ENCODE measurements at places on chromosomes 6 and 20.

DNA sequence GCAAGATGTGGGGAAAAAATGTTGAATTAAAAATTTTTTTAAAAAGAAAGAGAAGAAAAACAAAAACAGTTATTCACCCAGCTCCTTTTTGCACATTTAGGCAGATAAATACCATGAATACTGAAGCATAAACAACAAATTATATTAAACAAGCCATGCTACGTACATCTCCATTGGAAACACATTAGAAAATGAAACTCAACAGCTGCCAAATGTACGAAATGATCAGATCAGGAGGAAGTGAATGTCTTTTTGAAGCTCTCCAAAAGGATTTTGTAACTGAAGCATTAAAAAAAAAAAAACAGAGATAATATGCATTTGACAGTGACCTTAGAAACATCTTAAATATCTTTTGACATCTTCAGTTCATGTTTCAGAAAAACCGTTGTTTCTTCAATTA, 56.7 kb downstream of the CD83 start:
- DNase-seq: no peak

- no peak for DNase-seq
These were observed 13.3 kb downstream of the ELOVL5 start for GRCh38 chr6:53335224-53335994.

DNA sequence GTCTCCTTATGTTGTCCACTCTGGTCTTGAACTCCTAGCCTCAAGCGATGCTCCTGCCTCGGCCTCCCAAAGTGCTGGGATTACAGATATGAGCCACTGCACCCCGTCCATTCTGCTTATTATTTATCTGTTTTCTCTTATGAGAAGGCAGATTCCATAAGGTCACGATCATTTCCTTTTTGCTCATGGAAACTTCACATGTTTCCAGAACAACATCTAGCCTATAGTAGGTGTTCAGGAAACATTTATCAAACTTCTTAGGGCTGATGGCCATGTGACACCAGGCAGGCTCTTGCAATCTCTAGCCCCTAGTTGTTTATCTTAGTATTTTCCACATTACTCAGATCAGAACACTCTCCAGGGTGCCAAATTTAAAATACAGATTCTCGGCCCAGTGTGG, 61.2 kb downstream of the ZFP64 start:
- no peak for DNase-seq

- DNase-seq: no peak
These were observed 8.1 kb upstream of the SALL4 start for GRCh38 chr20:51810155-51811041.

GRCh38 chr20:4962241-4962855, 39.0 kb downstream of the SLC23A2 start:
- DNase-seq: no peak

DNA sequence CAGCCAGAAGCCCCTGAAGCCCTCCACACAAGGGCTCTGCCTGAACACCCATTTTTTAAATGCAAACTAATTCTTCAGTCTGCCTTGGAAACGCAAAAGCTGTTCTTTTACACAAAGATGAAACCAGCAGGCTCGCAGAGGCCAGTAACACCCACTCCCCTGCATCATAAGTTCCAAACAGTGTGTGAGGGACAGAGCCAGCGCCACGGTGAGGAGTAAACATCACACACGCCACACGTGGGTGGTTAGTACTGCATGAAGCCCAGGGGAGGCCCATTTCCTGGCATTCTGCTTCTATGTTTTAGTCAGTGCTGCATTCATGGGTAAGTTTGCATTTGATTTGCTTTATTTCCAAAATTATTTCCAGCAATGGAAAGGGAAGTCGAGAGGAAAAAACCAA, 217.7 kb upstream of the RIN2 start:
- DNase-seq: no peak

- DNase-seq: no peak
These were observed 46.7 kb downstream of the TBC1D7 start for GRCh38 chr6:13281686-13282085.

DNA sequence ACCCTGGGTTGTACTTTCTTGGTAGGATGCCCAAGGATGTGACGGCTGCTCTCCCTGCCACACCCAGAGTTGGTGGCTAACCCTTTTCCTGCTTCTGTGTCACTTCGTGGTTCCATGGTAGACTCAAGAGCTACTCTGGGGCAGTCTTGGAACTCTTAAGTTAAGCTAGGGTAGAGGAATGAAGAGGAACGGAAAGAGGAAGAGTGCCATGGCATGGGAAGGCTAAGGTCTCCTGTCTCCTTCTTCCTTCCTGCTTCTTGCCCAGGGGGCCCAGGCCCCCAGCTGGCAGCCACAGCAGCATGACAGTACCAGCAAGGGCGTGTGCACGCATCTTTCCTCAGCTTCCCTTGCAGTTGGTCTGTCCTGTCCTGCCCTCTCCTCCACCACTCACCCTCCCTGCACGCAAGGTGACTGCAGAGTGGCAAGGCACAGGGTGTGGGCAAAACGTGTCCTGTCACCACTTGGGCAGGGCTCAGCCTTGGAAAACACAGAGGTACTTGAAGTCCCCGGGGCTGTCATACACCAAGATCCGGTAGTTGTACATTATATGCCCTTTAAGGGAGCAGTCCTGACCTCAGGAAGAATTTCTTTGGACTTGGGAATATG, 39.8 kb upstream of the TGM3 start:
- no peak for DNase-seq

DNA sequence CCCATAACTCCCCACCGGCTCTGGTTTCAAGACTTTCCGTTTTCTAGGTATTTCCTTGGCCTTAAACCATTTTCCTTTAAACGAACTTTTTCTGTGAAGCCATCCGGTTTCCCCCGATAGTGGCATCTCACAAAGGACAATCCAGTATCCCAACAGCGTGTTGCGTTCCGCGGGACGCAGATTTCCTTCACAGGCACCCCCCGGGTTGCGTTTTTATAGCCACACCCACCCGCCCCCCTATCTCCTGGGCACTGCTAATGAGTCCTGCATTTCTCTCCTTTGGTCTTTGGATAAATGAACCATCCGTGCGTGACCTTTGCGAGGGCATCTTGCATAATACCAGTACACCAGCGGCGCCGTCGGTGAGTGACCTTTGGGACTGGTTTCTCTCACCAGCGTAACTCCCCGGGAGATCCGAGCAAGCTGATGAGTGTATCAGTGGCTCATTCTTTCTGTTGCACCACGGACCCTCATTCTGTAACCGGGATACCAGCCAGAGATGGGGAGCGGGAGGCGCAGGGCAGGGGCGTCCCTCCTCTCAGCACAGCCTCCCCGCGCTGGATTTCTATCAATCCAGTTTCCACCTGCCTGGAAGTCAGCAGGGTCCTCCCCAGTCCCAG, 586 bp upstream of the NQO2 start:
- DNase-seq: peak; percentile 90

GRCh38 chr20:32343439-32343838, 14.7 kb upstream of the ASXL1 start:
- DNase-seq: no peak

DNA sequence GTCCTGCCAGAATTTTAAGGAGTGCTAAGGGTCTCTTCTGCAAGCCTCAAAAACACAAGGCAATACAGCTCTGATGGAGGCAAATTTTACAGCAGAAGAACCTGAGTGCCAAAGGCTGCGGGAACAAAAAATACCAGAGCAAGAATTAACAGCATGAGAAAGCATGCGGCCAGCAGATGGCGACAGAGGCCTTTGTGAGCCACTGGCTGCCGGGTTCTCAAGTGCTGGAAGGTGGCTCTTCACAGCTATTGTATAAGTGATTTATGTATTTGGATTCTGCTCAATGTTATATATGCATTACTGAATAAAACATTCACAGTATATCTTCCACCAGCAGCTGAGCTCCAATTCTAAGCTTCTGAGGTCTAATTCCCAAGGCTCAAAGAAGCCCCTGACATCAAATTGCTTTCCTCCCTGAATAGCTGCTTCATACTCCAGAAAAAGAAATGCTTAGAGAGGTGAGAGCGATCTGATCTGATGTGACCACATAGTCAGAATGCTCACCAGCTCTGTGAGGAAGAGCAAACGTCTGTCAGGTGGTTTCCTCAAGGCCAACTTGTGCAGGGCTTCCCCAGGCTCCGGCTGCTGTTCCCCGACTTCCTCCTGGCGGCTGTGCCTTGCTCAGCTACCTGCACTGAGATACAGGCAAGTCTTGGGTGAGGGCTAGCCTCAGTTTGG, 58.6 kb downstream of the PPP1R3G start:
- DNase-seq: peak; percentile 86

- no peak for DNase-seq
These were observed 31.1 kb downstream of the ARID1B start for GRCh38 chr6:156808287-156808686.

DNA sequence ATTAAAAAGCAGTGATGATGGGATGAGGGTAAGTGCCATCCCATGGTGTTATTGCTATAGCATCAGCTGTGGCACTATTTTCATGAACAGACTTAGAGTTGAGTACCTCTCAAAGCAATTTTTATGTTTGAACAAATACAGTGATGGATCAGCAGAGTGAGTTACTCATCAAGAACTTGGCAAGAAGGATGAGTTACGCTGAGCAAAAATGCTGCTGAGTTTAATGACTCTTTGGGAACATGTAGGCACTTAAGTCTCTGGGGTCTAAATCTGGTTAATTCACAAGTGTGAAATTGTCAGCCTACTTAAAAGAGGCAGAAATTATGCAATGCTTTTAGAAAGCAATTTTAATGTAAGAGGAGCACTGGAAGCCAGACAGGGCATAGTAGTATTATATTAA, 78.5 kb upstream of the AHI1 start:
- no peak for DNase-seq

Data from retina (tissue), 1 donor.